Eye (tissue), 1 donor: ENCODE measurements at places on chromosomes 5 and 9.

DNA sequence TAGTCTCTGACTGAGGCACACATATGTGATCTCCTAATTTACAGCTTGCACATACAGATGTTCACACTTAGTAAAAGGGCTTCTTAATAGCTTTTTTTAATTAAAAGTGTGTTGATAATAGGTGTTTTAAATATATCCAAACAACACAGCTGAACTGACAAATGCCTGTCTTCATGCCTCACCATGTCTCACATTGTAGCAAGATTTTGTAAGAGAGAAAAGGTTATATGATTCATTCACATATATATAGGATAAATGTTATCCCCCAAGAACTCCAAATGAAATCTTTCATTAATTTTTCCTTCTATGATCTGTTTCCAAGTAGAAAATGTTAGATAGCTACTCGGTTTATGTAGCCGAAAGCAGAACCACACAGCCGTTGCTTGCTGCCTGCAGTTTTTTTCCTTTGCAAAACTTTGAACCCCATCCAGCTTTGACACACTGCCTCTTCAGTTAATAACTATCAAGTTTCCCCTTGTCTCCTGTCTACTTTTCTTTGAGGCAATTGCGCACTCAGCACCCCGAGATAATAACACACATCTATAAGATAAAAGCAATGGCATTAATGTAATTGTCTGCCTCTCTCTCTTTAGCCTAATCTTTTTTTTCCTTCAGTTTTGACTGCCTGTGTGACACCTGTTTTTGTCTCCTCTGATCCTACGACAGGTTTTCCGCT, 299.2 kb downstream of the BNC2 start:
- no peak for DNase-seq

- DNase-seq: no peak
These were observed 219.2 kb downstream of the ENC1 start for GRCh38 chr5:74421377-74421776.

- no peak for DNase-seq
These were observed 77.0 kb downstream of the LIFR start for GRCh38 chr5:38479315-38479904.

GRCh38 chr9:91572044-91572443, 148.4 kb upstream of the NFIL3 start:
- peak; percentile 33 for DNase-seq

DNA sequence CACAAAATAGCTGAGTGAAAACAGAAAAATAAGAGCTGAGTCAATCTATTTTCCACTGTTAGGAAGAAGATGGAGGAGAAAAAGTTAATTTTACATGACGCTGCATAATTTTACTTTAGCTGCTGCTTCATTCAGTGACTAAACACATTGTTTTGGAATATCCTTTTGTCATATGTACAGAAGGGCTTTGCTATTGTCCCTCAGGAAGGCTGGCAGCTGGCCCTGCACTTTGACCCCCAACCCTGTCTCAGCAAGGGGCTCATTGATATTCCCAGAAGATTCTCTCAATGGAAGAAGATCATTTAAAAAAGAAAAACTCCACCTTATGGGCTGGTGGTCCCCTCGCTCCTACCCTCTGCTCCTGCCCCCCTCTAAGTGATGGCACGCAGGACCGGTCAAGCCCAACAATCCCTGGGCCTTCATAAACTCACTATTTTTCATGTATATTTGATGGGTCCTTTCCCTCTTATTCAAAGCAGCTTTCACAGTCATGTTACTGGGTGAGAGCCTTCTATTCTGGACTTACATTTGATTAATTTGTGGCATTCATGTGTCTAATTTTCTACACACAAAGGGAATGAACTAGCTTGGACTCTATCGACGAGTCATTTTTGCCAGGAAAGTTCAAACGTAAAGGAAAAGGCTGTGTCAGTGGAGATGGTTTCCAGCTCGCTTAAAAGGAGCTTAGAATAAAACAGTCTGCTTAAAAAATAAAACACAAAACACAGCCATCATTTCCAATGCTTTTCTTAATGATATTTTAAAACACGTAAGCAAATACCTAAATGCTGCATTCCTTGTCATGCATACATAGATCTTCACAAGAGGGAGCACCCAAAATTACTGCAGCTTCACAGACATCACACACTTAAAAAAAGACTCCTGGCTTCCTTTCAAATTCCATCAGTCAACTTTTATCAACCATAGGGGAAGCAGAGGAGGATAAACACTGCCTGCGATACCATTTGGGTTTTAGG, 104.7 kb downstream of the EFNA5 start:
- peak; percentile 63 for DNase-seq

GRCh38 chr5:64331597-64332277, 166.1 kb downstream of the RNF180 start:
- no peak for DNase-seq

- no peak for DNase-seq
These were observed 161.9 kb upstream of the RAI14 start for GRCh38 chr5:34494111-34494755.

DNA sequence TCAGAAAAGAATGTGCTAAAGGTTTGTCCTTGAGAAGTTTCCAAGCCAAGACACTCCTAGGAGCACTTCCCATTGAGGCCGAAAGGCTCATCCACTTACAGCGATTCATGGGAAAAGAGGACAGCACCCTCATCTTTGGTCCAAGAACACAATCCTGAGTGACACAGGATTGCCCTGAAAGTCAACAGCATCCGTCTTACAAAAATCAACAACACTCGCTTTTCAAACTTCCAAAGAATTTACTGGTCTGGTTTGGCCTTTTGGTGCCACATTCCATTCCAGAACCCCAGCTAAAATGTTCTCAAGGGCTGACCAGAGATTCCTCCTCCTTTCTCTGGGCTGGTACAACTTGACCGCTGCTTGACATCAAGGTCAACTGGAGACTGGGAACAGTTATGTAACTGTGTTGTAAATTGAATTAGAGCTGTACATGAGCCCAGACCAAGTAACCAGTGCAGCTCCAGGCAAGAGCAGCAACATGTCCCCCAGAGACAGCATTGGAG, 415.8 kb upstream of the PIK3R1 start:
- no peak for DNase-seq

GRCh38 chr5:60822285-60822556, 21.8 kb downstream of the ELOVL7 start:
- DNase-seq: no peak
